ENCODE measurements at places on chromosomes 5 and 9. TPM values are rescaled to one million over a fixed set of nuclear protein-coding genes. Genes with fewer than 3 reads are reported as not detected.

GRCh38 chr9:86304236-86304730 is 21.9 kb upstream of the ISCA1 start:
- no peaks in the 10 kb centered on the region for H3K27me3 ChIP-seq
- peaks cover 12% of the 10 kb centered on the region for H3K4me1 ChIP-seq

DNA sequence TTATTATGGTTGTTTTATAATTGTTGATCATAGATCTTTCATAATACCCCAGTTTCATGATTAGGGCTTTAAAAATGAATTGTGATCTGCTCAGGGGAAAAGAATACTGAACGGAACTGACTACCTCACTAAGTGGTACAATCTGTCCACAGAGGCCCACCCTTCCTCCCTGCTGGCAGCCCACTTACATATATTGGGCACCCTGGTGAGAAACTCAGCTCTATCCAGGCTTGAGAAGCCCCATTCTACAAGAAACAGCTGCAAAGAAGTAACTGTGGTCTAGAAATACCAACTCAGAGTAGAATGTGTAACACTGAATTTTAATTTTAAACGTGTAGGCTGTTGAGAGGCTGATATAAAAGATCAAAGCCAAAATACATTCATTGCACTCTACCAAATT is 46.9 kb downstream of the TSSK1B start:
- no peaks in the 10 kb centered on the region for H3K27me3 ChIP-seq
- no peak for DNase-seq
- no peaks in the 10 kb centered on the region for H3K4me1 ChIP-seq
- no peak overlapping the region for H3K4me3 ChIP-seq
- H3K36me3 ChIP-seq: no peaks in the 10 kb centered on the region
- no peak overlapping the region for H3K27ac ChIP-seq

Gene ZNF483
- 83.8 TPM for total RNA-seq

Gene NRARP
- 35.4 TPM for total RNA-seq

DNA sequence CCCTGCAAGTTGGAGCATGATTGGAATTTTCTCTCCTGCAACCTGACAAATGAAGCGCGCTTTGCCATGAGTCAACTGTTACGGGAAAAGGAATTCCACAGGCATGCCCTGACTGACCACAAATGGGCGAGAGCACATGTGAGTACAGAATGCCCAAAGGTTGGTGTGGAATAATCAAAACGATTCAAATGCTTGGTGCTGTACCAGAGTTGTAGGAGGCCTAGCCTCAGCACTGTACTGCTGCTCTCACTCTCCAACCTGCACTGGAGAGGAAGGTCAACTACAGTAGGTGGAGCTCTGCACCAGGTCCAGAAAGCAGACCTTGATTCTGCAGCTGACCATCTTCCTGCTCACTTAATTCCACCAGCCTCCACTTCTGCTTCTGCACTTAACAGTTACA is 406.9 kb upstream of the ACTBL2 start:
- peaks cover 5% of the 10 kb centered on the region for H3K4me1 ChIP-seq
- no peaks in the 10 kb centered on the region for H3K27me3 ChIP-seq
- no peaks in the 10 kb centered on the region for H3K36me3 ChIP-seq

GRCh38 chr5:158785397-158785796 is 314.3 kb downstream of the EBF1 start:
- H3K4me3 ChIP-seq: no peak overlapping the region
- H3K4me1 ChIP-seq: no peaks in the 10 kb centered on the region
- DNase-seq: no peak
- H3K27ac ChIP-seq: no peak overlapping the region
- H3K36me3 ChIP-seq: no peaks in the 10 kb centered on the region
- no peaks in the 10 kb centered on the region for H3K27me3 ChIP-seq

GRCh38 chr5:71839096-71839884 is 120.2 kb downstream of the CARTPT start:
- no peak overlapping the region for H3K27ac ChIP-seq
- H3K4me1 ChIP-seq: no peaks in the 10 kb centered on the region
- no peaks in the 10 kb centered on the region for H3K27me3 ChIP-seq
- DNase-seq: no peak

Gene DMRTA1
- total RNA-seq: 3.3 TPM

DNA sequence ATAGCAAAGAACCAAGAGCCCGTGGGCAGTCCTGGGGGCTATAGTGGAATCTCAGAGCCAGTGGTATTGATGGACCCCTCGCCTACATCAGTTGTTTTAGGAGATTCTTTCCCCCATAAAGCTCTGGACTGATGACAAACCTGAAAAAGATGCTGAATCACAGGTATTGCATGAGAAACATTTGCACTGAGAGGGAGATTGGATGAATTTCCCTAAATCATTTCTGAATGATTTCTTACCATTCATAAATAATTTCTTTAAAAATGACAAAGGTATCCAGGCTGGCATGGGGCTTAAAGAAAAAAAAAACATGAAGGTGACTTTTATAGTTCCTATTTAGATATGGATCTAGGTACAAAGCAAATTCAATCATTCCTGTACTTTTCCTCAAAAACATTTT is 54.0 kb upstream of the SLIT3 start:
- no peaks in the 10 kb centered on the region for H3K27me3 ChIP-seq
- H3K27ac ChIP-seq: no peak overlapping the region
- H3K36me3 ChIP-seq: no peaks in the 10 kb centered on the region

GRCh38 chr9:7318920-7319319 is 480.7 kb downstream of the DMAC1 start:
- H3K36me3 ChIP-seq: no peaks in the 10 kb centered on the region
- no peak overlapping the region for H3K4me3 ChIP-seq
- H3K4me1 ChIP-seq: no peaks in the 10 kb centered on the region

GRCh38 chr5:78112931-78113330 is 181.6 kb downstream of the AP3B1 start:
- H3K4me3 ChIP-seq: no peak overlapping the region
- no peak for DNase-seq
- no peaks in the 10 kb centered on the region for H3K36me3 ChIP-seq
- H3K4me1 ChIP-seq: no peaks in the 10 kb centered on the region
- no peaks in the 10 kb centered on the region for H3K27me3 ChIP-seq

Gene DEPDC1B
- 67.4 TPM for total RNA-seq

- no peak for DNase-seq
- H3K27me3 ChIP-seq: no peaks in the 10 kb centered on the region
- no peaks in the 10 kb centered on the region for H3K36me3 ChIP-seq
- H3K4me1 ChIP-seq: no peaks in the 10 kb centered on the region
- H3K27ac ChIP-seq: no peak overlapping the region
- no peak overlapping the region for H3K4me3 ChIP-seq
Observed at GRCh38 chr5:81575924-81576323, 175.0 kb downstream of the SSBP2 start.

DNA sequence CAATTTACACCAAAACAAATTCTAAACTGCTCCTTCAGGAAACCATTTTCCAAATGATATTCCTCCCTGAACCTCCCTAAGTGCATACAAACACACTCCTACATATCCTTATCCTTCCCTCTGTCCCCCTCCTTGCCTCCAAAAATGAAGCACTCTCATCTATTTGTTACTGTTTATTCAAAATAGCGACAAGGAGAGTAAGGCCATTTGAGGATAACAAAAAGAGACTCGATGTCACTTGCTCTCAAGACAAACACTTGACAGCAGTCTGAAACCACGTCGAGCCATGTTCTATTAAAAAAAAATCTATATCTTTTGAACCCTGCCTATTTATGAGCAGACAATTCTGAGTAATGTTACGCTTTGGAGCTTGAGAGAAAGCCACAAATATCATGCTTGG is 547.9 kb downstream of the DTWD2 start:
- no peak for DNase-seq
- no peaks in the 10 kb centered on the region for H3K4me1 ChIP-seq
- H3K27me3 ChIP-seq: no peaks in the 10 kb centered on the region

DNA sequence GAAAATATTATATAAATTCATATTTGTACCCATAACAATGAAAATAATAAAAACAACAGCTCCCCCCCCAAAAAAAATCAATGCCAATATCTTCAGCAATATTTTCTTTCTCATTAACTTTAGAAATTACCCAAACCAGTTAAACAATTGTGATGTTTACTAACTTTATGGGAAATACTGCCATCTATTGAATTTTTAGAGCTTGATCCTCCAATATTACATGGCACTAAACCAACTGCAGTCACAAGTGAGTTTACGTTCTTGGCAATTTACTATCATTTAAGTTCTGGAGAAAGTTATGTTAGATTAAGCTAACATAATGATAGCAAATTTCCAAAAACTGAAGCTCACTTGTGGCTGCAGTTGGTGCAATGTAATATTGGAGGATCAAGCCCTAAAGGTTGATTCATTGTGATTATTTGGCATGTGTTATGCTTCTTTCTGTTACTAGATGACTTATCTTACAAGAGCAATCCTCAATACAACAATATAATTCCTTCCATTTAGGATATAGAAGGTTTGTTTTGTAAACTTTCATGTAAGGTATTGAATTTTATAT is 379.5 kb downstream of the CDH18 start:
- no peaks in the 10 kb centered on the region for H3K4me1 ChIP-seq
- H3K27ac ChIP-seq: no peak overlapping the region
- no peak for DNase-seq
- no peak overlapping the region for H3K4me3 ChIP-seq
- H3K36me3 ChIP-seq: no peaks in the 10 kb centered on the region
- no peaks in the 10 kb centered on the region for H3K27me3 ChIP-seq

GRCh38 chr5:14928661-14929060 is 57.1 kb upstream of the ANKH start:
- no peaks in the 10 kb centered on the region for H3K27me3 ChIP-seq
- no peaks in the 10 kb centered on the region for H3K4me1 ChIP-seq
- H3K27ac ChIP-seq: no peak overlapping the region

- no peaks in the 10 kb centered on the region for H3K27me3 ChIP-seq
- no peak for DNase-seq
- H3K27ac ChIP-seq: no peak overlapping the region
- H3K4me3 ChIP-seq: no peak overlapping the region
Observed at GRCh38 chr5:36156619-36157018, 4.7 kb downstream of the SKP2 start.

DNA sequence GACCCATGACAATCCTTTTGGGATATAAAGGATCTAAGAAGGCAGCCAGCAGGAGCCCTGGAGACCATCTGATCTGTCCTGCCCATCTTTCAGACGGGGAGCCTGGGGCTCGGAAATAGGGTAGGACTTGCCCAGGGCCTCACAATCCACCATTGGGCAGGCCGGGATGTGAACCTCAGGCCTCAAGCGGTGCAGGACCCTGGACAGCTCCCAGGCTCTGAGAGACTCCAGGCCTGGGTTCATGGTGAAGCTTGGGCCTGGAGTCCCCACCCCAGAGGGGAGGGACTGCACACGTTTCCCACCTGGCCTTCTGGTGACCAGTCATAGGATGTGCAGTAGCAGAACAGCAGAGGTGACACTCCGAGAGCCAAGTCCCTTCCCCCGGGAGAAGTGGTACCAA is 36.6 kb upstream of the RAPGEF1 start:
- peak; percentile 91 for DNase-seq
- no peak overlapping the region for H3K4me3 ChIP-seq
- H3K4me1 ChIP-seq: no peaks in the 10 kb centered on the region
- H3K27ac ChIP-seq: no peak overlapping the region
- H3K36me3 ChIP-seq: no peaks in the 10 kb centered on the region

DNA sequence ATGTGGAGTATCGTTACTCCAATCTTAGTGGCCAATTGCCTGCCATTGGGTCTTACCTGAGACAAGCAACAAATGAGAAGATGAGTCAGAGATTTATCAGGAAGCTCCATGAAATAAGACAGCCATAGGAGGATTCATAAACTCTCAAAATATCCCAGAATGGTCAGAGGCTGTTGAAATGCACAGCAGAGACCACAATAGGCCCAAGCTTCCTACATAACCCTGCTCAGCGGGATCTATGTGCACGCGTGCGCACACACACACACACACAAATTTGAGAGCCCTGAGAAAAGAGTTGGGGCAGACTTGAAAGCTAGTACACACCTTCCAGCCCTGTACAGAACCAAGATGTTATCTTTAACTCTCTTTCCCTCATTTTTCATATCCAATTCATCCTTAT is 9.8 kb downstream of the UIMC1 start:
- H3K4me3 ChIP-seq: no peak overlapping the region
- no peaks in the 10 kb centered on the region for H3K27me3 ChIP-seq
- DNase-seq: no peak
- H3K36me3 ChIP-seq: no peaks in the 10 kb centered on the region
- no peaks in the 10 kb centered on the region for H3K4me1 ChIP-seq

DNA sequence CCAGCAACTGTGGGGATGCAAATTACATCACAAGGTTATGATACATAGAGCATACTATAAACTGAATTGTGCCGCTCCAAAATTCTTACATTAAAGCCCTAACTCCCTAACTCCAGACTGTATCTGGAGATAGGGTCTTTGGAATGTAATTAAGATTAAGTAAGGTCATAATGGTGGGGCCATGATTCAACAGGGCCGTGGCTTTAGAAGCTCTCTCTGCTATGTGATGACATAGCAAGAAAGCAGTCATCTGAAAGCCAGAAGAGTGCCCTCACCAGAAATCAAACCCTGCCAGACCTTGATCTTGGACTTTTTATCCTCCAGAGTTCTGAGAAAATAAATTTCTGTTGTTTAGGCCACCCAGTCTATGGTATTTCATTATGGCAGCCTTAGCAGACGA is 123.9 kb downstream of the FBXL17 start:
- H3K27me3 ChIP-seq: no peaks in the 10 kb centered on the region
- H3K4me3 ChIP-seq: no peak overlapping the region
- H3K27ac ChIP-seq: no peak overlapping the region
- DNase-seq: no peak
- H3K4me1 ChIP-seq: no peaks in the 10 kb centered on the region
- H3K36me3 ChIP-seq: no peaks in the 10 kb centered on the region

GRCh38 chr5:134114886-134115805 is 665 bp downstream of the TCF7 start:
- DNase-seq: no peak
- no peaks in the 10 kb centered on the region for H3K36me3 ChIP-seq

Gene PPP2R2B
- total RNA-seq: 36.6 TPM

DNA sequence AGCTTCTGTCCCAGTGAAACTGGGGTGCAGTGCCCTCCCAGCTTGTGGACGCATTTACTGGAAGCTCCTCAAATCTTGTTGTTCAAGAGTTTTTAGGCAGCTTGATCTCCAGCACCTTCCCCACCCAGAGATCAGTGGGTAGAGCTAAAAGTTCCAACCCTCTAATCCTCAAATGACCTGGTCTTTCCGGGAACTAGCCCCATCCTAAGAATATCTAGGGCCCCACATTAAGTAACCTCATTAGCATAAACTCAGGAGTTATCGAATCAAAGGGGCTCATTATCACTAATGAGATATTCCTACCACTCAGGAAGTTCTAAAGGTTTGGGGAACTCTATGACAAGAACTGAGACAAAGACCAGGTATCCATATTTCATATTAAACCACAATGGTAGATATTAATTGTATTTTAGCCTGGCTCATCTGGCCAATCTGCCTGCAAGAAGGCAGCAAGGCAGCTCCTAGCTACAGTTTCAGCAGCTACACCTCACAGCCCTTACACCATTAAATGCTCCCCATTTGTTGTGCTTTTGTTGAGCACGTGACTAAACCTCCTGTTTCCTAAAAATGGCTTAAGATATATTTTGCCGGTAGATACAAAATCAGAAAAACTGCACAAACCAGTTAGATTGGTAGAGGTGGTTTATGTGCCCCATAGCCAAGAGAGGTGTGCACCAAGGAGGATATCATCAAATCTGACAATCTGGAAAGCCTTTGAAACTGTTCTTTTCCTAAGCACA is 24.6 kb upstream of the SLC22A5 start:
- H3K27ac ChIP-seq: no peak overlapping the region
- no peaks in the 10 kb centered on the region for H3K27me3 ChIP-seq
- H3K36me3 ChIP-seq: no peaks in the 10 kb centered on the region
- DNase-seq: no peak
- H3K4me1 ChIP-seq: no peaks in the 10 kb centered on the region
- no peak overlapping the region for H3K4me3 ChIP-seq

Gene RORB
- 6.5 TPM for total RNA-seq

- H3K27ac ChIP-seq: no peak overlapping the region
- H3K4me3 ChIP-seq: no peak overlapping the region
- no peaks in the 10 kb centered on the region for H3K27me3 ChIP-seq
- no peak for DNase-seq
Observed at GRCh38 chr5:92003806-92004205, 620.7 kb upstream of the ARRDC3 start.

Gene LMBRD2
- total RNA-seq: 3.9 TPM
